Karpas-422 (cell line): ENCODE measurements at places on chromosomes 11 and 22. TPM values are rescaled to one million over a fixed set of nuclear protein-coding genes. Genes with fewer than 3 reads are reported as not detected.

TAF10 gene
- 158 and 192 TPM in 2 replicates for total RNA-seq

DNA sequence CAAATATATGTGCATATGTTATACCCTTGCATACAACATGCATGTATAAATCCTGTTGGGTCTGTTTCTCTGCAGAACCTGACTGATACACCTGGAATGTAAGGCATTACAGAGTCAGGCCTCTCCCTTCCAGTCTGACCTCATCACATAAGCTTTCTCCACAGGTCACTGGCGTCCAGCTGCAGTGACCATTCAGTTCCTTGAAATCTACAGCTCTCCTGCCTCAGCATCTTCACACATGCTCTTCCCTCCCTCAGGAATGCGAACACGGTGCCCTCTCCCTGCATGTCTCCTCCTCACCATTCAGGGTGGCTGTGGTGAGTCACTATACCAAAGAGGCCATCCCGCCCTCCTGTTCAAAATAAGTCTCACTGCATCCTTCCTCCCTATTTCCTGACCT, 657.8 kb upstream of the B3GAT1 start:
- no peak for DNase-seq
- H3K4me1 ChIP-seq, result no peaks in the 10 kb centered on the region
- H3K27ac ChIP-seq, result no peak overlapping the region
- no peaks in the 10 kb centered on the region for H3K36me3 ChIP-seq
- H3K4me3 ChIP-seq, result no peak overlapping the region
- no peaks in the 10 kb centered on the region for H3K27me3 ChIP-seq

- no peaks in the 10 kb centered on the region for H3K4me1 ChIP-seq
- no peak overlapping the region for H3K4me3 ChIP-seq
- DNase-seq, result no peak
- H3K36me3 ChIP-seq, result no peaks in the 10 kb centered on the region
- no peak overlapping the region for H3K27ac ChIP-seq
Observed at GRCh38 chr11:69310351-69310750, 16.4 kb downstream of the MYEOV start.

DNA sequence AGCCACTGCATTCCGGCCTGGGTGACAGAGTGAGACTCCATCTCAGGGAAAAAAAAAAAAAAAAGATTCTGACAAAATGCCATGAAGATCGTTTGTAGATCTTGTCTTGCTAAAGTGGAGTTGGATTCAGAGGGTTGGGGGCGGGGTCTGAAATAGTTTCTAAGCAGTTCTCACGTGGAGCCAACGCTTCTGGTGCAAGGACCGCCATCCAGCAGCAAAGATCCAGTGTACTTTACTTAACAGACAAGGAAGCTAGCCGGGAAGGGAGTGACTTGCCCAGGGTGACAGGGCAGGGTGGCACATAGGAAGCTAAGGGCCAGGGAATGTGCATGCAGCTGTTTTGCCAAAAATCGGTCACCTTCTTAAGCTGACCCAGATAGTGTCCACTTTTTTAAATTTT, 27.4 kb downstream of the APOL1 start:
- H3K4me3 ChIP-seq, result no peak overlapping the region
- no peaks in the 10 kb centered on the region for H3K4me1 ChIP-seq
- DNase-seq, result no peak
- H3K27ac ChIP-seq, result no peak overlapping the region

- no peak overlapping the region for H3K4me3 ChIP-seq
- no peaks in the 10 kb centered on the region for H3K4me1 ChIP-seq
- no peak for DNase-seq
- no peaks in the 10 kb centered on the region for H3K36me3 ChIP-seq
Observed at GRCh38 chr11:2761131-2762030, 61.6 kb upstream of the KCNQ1OT1 start.

GRCh38 chr22:43922123-43922522, 1.5 kb upstream of the PNPLA3 start:
- no peak for DNase-seq
- no peak overlapping the region for H3K27ac ChIP-seq
- H3K4me1 ChIP-seq, result no peaks in the 10 kb centered on the region
- no peaks in the 10 kb centered on the region for H3K27me3 ChIP-seq
- no peak overlapping the region for H3K4me3 ChIP-seq
- no peaks in the 10 kb centered on the region for H3K36me3 ChIP-seq

DNA sequence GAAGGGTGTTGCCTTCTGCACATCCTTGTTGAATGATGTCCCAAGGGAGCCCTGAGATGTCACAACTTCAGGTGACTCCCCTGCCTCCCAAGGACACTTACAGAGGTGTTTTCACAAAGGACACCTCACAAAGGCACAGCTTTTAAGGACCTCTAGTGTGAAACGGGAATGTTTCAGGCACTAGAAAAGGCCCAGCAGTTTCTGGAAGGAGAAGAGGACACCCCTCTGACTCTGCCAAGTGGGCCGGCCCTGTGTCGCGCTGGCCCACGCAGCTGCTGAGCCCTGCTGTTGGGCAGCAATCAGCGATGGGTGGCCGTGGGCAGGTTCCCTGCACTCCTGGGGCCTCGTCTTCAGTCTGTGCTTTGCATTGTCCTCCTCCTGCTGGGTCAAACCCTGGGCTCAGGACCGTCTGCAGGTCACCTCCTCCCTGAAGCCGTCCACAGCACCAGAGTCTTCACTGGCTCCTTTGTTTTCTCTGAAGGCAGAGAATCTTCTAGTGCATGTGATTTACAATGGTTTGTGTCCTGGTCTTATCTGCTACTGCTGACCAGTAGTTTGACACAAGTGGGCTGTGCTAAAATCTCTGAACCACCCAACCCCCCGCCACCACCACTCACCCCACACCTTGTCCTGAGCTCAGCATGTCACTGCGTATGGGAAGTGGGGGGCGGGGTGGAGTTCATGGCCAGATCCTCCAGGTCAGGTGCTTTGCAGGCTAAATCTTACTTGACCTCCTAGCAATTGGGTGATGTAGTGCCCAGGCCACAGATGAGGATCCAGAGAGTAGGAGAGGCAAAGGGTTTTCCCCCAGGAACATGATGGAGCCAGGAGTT, 3.2 kb downstream of the LINC01488 start:
- no peaks in the 10 kb centered on the region for H3K27me3 ChIP-seq
- H3K36me3 ChIP-seq, result no peaks in the 10 kb centered on the region
- H3K4me3 ChIP-seq, result no peak overlapping the region
- H3K27ac ChIP-seq, result no peak overlapping the region
- H3K4me1 ChIP-seq, result no peaks in the 10 kb centered on the region
